ENCODE measurements at places on chromosomes 11 and 22.

- DNase-seq: no peak
These were observed 68.7 kb upstream of the AMPD3 start for GRCh38 chr11:10386361-10386760.

- no peak for DNase-seq
These were observed 107.7 kb upstream of the PARVA start for GRCh38 chr11:12269446-12270214.

DNA sequence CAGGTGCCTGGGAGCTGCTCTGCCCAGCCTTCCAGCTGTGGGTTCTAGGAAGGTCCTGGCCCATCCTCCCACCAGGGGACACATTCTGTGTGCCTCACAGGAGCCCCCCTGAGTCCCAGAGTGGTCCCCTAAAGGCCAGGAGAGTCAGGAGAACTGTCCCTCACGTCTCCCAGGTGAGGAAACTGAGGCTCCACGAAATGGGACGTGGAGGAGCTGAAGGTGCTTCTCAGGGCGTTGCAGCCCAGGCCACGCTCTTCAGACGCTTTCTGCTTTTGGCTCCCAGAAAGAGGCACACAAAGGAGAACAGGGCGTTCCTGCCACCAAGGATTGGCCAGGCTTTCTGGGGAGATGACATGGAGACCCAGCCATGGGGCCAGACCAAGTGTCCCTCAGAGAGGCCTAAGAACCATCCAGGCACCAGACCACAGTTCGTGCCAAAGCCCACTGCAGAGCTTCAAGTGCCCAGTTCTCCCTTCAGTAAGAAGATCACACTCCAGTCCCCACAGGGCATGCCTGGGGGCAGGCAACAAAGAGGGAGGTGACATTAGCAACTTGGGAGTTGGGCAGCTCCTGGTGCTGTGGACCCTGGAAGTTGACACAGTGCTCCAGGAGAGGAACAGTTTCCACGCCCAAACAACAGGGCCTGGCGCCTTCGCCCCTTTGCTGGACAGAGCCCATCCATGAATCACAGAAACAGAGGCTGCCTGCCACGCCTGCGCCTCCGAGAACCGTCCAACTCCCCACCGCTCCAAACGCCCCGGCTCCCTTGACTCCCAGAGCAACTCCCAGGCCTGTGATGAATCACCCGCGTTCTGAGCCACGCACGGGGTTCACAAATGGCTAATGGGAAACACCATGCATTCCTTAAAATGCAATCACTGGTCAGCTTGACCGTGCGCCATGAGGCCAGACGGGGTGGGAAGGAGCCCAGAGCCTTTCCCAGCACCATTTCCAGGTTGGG is 589.2 kb downstream of the BRD1 start:
- DNase-seq: no peak

DNA sequence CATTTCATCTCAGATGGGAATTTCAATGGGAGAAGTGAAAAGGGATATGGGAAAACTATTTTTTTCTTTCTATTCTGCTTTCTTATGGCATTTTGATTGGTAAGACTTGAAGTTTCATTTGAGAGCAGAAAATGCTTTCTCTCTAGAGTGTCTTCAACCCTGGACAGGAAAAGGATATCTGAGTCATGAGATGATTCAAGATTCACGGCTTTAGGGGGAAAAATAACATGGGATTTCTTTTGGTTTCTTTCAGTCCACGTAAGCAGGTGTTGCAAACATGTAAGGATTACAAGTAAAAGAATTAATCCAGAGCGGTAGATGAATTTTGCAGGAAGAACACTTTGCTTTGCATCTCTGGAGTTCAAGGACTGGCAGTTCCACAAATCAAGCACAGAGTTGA is 1001.0 kb upstream of the TENM4 start:
- no peak for DNase-seq

DNA sequence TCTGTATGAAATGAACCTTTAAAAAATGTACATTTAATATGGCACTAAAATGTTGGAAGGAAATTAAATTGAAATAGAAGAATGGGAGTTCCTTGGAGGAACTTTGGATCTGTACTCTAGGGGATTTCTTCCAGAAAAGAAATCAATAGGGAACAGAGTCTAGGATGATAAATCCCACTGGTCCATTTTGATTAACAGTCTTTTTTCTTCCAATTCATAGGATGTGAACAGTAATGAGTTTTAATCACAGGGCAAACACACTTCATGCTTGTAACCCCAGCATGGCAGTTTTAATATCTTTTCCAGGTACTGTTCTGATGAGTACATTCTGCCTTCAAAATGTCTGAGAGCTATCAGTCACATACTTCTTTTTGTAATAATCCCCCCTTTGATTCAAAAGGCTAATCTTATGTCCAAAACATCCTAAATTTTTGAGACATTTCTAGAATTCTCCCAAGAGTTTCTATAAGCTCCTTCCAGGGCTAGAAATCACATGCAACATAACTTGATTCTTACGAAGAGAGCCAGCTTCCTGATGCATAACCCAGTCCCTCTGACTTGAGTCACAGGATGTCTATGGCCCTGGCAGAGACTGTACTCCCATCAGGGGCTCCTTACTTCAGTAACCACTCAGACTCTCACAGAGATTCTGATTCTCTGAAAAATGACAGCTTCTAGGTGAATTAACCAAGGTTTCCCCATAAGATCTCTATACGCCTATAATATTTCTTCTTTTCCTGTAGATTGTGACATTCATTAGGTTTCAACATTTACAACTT is 112.9 kb downstream of the SLC36A4 start:
- no peak for DNase-seq

- DNase-seq: no peak
These were observed 580.5 kb downstream of the INSC start for GRCh38 chr11:15695096-15695721.

DNA sequence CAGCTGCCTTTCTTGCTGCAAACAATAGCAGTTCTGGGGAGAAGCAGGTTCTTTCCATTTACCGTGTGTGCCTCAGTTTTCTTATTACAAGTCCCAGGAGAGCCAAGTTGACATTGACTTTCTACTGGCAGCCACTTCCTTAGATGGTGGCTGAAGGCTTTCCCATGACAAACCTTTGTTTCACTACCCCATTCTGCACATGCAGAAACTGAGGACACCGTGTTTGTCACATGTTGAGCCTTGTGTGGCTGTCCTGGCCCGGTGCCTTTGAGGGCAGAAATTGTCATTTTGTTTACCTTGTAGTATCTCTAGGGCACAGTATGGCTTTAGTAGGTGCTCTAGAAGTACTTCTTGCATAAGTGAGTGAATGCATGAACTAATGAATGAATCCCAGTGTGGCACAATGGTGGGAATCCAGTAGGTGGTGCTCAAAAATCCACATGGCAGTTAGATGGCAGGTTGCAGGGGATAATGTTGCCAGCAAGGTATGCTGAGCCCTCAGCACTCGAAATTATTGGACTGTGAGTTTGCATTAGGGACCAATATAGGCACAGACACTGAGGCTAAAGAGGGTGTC is 101.6 kb downstream of the CSNK2A3 start:
- DNase-seq: no peak

- no peak for DNase-seq
These were observed 4.7 kb downstream of the SIK2 start for GRCh38 chr11:111606986-111607385.

GRCh38 chr22:29136782-29137700 is 64.2 kb downstream of the KREMEN1 start:
- DNase-seq: no peak

- no peak for DNase-seq
These were observed 86.1 kb downstream of the GRIA4 start for GRCh38 chr11:105696000-105696399.

GRCh38 chr11:69700278-69701140 is 3.3 kb downstream of the FGF19 start:
- DNase-seq: no peak
